ENCODE measurements at places on chromosomes 4 and X. TPM values are rescaled to one million over a fixed set of nuclear protein-coding genes. Genes with fewer than 3 reads are reported as not detected.

The WDR44 gene
- total RNA-seq = 14.3 TPM

The ASMT gene
- total RNA-seq = not detected

The SLC16A2 gene
- total RNA-seq = 44.6 TPM

The CRMP1 gene
- 0.18 TPM for total RNA-seq

The PRKG2 gene
- total RNA-seq = 0.19 TPM

The PCDH11X gene
- total RNA-seq = not detected

The HSD17B10 gene
- 162 TPM for total RNA-seq

DNA sequence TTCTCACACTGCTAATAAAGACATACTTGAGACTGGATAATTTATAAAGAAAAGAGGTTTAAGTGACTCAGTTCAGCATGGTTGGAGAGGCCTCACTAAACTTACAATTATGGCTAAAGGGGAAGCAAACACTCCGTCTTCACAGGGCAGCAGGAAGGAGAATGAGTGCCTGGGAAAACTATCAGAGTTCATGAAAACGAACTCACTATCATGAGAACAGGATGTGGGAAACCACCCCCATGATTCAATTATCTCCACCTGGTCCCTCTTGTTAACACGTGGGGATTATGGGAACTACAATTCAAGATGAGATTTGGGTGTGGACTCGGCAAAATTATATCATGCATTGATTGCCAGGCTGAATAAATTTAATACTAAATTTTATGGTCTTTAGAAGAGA, 592.7 kb downstream of the GRXCR1 start:
- DNase-seq = no peak

DNA sequence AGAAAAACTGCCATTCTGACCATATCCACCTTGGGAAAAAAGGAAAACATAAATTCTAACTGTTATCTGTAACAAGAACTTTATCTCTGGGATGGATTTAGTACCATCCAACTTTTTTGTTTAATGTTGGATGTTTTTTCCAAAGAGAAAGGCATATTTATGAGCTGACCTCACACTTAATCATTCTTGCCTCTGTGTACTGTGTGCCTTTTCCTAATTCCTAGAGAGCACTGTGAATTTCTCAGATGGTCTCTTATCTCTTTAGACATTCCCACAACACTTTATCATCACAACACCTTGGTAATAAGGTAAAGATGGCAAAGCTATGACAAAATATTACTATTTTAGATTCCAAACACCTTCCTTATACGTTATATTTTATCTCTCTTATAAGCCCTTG, 126.2 kb downstream of the COL4A6 start:
- DNase-seq = no peak

GRCh38 chrX:57227691-57228090, 58.8 kb upstream of the FAAH2 start:
- DNase-seq = no peak

DNA sequence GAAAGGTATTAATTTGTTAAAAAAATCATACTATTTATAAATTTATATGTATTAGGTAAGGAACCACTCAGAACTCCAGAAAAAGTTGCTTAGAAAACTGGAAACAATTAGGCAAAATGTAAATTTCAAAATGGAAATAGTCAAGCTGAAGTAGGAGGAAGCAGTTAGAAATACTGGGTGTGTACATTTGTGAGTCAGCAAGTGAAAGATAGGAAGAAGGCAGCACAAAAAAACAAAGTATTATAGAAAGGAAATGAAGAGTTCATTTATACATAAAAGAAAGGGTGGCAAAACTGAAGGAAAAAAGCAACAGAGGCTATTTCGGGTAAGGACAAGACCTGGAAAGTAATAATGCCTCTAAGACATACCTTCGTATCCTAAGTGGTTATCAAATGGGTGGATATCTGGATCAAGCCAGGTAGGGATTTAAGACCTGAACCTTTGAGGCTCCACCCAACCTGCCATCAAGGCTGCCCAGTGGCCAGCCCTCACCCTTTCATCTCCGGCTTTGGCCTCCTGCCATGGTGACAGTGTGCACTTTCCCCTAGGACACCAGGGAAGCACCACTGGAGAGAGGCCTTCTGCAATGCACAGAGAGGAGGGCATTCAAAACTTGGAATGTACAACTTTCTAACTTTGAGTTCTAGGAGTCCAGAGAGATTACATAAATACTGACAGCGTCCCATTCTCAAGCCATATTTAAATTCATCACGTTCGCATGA, at the start of gene LRRC66:
Gene LRRC66 (minus strand): TSS at position 428 of the 722 bp plus-strand sequence. CDS start 2,750 bp downstream, outside the sequence.
- peak; percentile 26 for DNase-seq

GRCh38 chr4:168507178-168507815, 10.4 kb downstream of the PALLD start:
- no peak for DNase-seq

- no peak for DNase-seq
Observed at GRCh38 chrX:19343085-19343534, 617 bp upstream of the PDHA1 start.

DNA sequence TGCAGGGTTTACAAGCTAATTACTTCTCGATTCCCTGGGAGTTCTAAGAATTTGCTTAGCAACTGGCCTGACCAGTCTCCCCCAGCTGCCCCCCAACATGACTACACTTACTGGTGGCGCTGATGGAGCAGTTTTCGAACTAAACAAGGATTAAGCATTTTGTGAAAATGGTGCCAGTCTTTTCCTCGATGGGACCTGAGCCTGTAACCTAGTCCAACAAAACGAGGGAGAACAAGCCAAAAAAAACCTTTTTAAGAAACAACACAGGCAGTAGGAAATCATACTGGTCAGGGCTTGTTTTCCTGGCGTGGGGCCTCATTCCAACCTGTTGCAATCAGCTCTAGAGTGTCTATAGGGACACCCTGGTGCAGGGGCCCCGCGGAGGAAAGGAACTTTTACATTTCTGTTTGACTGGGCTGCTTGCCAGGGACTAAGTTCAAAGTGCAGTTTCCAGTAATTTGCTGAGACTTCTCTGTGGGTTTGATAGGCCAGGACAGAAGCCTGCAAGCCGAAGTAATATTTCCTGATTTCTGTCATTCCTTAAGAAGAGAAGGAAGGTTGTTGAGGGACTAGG, 158.7 kb downstream of the SPRY1 start:
- peak; percentile 82 for DNase-seq

- DNase-seq = no peak
Observed at GRCh38 chrX:136529795-136530194, 2.2 kb upstream of the VGLL1 start.

- DNase-seq = no peak
Observed at GRCh38 chr4:141241986-141242385, 21.3 kb downstream of the ZNF330 start.

DNA sequence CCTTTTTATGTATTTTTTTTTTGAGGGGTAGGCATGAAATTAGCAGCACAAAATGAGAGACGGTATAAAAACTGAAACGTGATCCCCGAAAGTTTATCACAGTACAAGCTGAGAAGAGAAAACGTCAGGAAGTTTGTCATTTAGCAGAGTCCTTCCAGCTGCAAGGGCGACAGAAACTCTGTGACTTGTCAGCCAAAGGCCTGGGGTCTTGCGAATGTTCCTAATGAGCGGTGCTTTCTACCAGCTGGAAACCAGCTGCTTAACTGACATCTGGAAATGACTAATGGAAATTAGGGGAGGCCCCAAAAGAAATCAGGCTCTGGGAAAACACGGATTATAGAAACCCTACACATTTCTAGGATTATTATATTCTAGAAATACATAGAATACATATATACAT, 66.5 kb downstream of the CHRNA9 start:
- DNase-seq = no peak

DNA sequence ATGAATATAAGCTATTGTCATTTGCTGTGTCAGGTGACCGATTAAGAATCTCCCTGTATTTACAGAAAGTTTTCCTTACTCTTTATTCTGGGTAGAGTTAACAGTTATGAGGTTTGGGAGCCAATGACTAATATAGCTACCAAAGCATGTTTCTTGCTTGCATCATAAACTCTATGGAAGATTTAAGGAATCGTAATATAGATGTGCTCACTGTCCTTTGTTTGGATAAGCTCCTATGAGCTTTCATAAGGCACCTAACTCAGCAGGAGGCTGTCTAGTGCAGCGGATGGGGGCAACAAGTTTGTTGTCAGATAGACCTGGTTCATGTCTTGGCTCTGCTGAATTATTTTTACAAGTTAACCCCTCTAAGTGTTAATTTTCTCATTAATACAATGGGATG, 75.0 kb upstream of the PAQR3 start:
- DNase-seq = no peak

- DNase-seq = no peak
Observed at GRCh38 chr4:20418861-20419451, 167.3 kb downstream of the SLIT2 start.

DNA sequence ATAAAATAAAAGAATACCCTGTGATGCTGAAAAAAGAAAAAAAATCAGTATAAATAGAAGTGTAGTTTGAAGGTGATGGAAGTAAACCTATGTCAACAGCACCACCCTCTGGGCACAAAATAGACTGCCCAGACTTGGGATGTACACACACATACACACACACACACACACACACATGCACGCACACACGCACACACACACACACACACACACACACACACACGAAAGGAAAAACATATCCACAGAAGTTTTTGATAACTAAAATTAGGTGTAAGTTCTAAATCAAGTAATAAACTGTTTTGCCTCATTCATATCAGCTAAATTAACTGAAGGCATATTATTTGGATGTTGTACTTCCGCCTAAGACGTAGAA, 40.5 kb downstream of the ANXA5 start:
- peak; percentile 80 for DNase-seq

GRCh38 chr4:12573716-12574115, 910.4 kb downstream of the RAB28 start:
- no peak for DNase-seq

DNA sequence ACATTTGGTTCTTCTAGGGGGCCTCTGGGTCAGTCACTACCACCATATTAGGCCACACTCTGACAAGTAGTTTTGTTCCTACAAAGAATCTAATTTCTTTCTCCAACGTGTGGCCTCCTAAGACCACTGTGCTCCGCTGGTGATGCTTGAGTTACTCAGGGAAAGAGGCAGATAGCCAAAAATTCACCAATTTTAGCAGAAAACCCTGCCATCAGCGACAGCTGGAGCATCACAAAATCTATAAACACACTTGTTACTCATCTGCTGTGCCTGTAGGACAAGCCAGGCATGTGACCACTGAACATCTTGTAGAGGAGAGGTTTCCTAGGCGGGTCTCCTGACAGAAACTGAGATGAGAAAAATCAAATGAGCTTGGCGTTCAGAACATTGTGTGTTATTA, 105.4 kb downstream of the SYNPO2 start:
- DNase-seq = no peak

- no peak for DNase-seq
Observed at GRCh38 chr4:111632641-111633151, 512.6 kb upstream of the FAM241A start.

DNA sequence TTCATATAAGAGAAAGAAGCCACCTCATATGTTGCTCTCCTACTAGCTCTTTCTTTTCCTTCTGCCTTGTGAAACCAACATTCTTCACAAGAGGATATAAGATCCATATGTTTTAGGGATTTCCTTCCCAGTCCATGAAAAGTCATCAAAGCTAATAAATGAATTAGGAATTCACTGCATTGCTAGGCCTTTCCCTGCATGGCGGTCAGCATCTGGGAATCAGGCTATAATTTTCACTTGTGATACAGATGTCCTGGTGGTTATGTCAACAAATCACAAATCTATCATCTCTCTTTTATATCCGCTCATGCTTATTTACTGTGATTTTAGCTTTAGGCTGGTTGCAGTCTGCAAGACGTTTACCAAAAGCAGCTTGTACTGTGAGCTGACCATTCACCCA, 510.0 kb downstream of the NLGN4X start:
- DNase-seq = no peak

DNA sequence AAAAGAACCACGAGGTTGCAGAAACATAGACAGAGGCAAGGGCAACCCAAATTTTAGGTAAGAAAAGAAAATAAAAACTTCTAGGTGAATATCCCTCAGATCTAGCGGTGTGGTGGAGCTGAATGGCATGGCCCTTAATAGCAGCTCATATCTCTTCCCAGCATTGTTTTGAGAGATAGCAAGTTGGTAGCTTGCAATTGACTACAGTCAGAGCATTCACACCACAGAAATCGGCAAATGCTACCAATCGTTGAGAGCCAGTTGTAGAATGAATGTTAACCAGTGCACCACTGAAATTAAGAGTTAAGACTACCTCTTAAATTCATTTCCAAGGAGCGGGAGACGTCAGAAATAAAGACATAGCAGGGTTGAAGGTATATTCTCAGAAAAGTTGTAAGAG, 184.0 kb upstream of the KIT start:
- no peak for DNase-seq

- DNase-seq = peak; percentile 17
Observed at GRCh38 chr4:47913861-47914219, 543 bp downstream of the NFXL1 start.

DNA sequence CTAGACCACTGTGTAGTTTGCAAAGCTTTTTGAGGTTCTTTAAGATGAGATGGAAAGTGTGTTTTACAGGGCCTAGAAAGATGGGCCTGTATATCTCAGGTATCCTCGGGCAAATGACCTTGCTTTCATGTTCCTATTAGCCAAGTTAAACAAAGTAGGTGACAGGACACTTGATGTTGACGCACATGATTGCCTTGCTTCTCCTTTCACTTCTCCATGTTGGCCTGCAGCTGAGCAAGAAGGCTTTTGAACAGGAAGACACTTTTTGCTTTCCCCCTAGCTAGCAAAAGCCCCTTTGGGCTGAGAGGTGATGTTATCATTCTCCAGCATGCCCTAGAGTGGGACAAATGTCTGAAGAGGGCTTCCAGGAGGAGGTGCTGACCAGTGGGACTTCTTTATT, 202.1 kb downstream of the GPC3 start:
- no peak for DNase-seq

GRCh38 chr4:132483-132882, 8.2 kb downstream of the ZNF718 start:
- DNase-seq = no peak

GRCh38 chr4:168380290-168380689, 61.7 kb upstream of the DDX60 start:
- DNase-seq = no peak

DNA sequence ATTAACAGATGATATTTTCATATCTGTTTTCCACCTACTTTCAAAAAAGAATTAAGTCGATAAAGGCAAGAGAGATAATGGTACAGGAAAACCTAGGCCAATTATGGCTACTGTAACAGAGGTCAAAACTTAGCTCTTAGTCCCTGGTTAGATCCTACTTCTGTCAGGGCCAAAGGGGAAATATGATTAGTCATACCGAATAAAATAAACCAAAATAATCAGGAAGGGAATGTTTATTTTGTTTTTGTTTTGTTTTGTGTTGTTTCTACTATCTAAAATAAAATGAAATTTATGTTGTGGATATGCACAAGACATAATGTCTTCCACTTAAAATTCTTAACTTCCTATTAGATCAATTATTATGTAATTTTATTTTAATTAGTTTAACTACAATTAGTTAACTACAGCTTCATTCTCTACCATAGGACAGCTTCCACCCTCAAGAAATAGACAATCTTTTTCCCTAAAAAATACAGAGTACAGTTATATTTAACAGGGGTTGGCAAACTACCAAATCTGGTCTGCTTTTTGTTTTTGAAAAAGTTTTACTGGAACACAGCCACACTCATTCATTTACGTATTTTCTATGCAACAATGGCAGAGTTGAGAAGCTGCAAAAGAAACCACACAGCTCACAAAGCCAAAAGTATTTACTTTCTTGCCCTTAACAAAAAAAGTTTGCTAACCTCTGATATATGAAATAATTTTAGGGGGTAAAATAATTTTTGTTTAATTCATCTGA, 25.4 kb downstream of the TMEM47 start:
- no peak for DNase-seq

All from adrenal gland (tissue), 19 donors.